Right lung (tissue), 10 donors: ENCODE measurements at places on chromosomes 11 and 22.

- DNase-seq, result no peak
These were observed 121.2 kb downstream of the SPATA19 start for GRCh38 chr11:133724116-133724515.

GRCh38 chr11:126426820-126427749 is 71.6 kb downstream of the ST3GAL4 start:
- no peak for DNase-seq

- DNase-seq, result no peak
These were observed 29.0 kb upstream of the VWA5A start for GRCh38 chr11:124085997-124086846.

GRCh38 chr22:27588268-27588667 is 213.3 kb downstream of the MN1 start:
- no peak for DNase-seq

DNA sequence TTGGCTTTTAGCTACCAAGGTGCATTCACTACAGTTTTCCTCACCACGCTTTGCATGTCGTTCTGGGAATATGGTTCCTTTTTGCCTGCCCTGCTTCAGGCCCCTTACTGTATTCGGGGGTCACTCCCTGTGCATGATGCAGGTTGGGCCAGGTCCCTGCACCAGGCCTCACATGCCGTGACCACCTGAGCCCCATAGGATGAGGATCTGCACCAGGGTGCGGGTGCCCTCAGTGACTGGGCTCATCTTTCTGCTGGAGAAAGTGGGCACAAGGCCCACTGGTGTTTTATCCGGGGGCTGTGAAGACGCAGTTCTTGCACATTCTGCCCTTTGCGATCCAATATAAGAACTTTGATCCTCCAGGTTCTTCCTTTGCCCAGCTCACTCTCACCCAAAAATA is 45.7 kb upstream of the CABP7 start:
- DNase-seq, result no peak

GRCh38 chr22:40000171-40000570 is 5.4 kb downstream of the FAM83F start:
- no peak for DNase-seq

DNA sequence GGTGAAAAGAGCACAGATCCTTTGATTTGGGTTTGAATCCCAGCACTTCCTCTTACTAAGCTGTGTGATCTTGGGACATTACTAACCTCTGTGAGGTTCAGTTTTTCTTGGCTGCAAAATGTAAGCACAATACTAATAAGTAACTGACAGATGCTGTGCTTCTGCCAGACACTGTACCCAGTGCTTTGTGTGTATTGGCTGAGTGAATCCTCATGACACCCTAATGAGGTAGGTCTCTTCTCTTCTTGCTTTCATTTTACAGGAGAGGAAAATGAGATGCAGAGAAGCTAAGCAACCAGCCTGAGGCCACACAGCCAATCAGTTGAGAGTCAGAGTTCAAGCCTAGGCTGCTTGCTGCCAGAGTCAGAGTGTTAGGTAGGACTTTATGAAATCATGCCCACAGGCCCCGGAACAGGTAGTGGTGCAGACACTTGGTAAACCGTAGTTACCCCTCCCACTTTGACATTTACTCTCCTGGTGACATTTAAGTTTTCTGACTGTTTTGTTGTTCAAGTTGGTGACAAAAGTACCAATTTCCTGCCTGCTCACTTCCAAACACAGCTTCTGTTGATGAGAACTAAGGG is 21.2 kb downstream of the PTPRJ start:
- no peak for DNase-seq

GRCh38 chr11:130097285-130097684 is 27.6 kb downstream of the APLP2 start:
- no peak for DNase-seq

DNA sequence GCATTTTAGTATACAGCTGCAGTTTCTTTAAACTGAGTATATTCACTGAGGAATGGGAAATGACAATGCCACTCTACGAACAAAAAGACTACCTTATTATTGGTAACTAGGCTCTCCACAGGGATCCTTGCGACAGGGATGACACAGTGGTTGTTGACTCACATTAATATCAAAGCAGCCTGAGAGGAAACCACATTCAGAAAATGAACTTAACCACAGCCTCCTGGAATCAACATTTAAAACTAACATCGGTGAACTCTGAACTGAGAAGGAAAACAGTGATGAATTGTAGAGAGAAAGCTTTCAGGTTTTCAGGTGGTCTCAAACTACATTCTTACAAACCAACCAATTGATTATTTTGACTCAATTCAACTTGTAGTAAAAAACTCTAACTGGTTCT is 90.3 kb upstream of the MTMR2 start:
- no peak for DNase-seq

DNA sequence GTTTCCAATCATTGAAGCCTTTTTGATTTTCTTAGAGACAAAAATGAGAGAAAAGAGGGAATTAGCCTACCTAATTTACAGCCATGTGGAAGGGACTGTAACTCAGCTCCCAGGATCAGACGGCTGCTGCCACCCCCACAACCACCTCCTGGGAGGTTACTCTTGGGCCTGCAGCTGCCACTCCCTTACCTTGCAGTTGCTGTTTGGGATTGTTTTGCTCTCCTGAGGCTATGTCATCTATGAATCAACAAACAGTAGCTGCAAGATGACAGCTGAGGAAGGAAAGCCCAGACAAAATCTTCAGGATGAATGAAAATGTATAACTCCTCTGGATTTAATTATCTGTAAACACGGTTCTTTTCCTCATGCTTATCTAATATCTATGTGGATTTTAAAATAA is 28.0 kb upstream of the ZC3H12C start:
- no peak for DNase-seq

- peak; percentile 41 for DNase-seq
These were observed 50.4 kb downstream of the FAM83F start for GRCh38 chr22:40044870-40045834.

DNA sequence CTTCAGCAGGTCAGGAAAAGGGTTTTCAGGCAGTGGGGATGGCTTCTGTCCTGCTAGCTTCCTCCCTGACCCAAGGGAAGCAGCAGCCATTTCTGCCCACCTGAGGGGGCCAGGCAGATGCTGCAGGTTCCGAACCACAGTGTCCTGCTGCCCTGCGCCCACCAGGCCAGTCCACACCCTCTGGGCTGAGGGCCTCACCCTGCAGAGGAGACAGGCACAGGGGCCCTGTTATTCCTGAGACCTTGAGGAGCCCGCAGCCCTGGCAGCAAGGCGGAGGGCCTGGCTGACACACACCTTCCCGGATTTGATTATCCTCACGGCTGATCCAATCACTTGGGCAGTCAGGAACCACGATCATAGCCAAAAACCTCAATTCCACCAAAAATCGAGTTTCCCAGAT is 725.8 kb downstream of the BRD1 start:
- DNase-seq, result no peak

- DNase-seq, result no peak
These were observed 233.9 kb downstream of the FAT3 start for GRCh38 chr11:92458486-92458885.

GRCh38 chr11:70063121-70063520 is 15.0 kb upstream of the ANO1 start:
- DNase-seq, result no peak

GRCh38 chr11:99117603-99118002 is 96.9 kb downstream of the CNTN5 start:
- DNase-seq, result no peak

DNA sequence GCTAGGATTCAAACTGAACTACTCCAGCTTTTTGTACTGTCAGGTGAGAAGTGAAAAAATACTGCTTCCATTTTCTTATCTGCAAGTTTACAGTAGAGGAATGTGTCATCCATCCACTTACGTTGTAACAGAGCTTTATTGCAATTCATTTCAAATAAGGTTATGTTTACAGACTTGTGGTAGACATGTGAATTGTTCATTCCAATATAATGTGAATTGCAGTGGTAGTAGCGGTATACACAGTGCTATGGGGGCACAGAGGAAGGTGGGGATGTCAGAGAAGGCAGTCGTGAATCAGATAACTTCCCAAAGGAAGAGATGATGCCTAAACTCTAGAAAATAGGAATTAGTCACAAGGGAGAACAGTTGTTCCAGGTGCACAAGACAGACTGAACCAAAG is 42.5 kb downstream of the CEP57 start:
- no peak for DNase-seq

DNA sequence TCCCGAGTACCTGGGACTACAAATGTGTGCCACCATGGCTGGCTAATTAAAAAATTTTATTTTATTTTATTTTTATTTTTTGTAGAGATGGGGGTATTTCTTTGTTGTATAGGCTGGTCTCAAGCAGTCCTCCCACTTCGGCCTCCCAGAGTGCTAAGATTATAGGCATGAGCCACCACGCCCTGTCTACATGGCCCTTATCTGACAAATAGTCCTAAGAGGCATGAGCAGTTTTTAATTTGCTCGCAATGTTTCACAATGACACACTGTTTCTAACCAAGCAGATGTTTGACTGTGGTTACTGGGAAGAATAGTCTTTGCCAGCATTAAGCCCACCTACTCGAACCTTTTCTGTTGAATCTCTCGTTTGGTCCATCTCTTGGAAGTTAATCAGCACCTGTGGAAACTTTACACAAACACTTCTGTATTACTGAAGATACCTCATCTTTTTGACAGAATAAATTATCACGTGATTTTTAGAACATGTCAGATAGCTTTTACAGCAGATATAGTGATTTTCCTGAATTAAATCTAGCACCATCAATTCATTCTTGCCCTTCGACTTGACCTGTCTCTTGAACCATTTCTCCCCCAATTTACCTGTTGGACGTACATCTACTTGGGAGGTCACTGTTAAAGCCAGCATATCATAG is 71.4 kb downstream of the MTMR3 start:
- DNase-seq, result no peak

DNA sequence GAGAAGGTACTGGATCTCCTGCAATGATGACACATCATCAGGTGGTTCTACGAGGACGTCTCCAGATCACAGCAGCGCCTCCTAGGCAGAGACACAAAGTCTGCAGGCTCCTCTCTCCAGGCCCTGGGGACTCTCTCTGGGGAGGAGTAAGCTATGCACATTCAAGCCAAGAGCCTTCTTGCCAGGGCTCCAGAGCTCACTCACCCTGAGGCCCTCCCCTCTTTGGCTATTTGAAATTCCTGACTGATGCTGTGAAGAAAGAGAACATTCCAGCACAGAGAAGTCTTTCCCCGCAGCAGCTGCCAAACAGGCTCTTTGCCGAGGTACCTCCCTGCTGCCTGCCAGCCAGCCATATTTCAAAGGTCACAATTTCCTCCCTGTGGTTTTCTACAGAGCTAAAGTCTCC is 204.9 kb downstream of the CSNK2A3 start:
- DNase-seq, result peak; percentile 35

DNA sequence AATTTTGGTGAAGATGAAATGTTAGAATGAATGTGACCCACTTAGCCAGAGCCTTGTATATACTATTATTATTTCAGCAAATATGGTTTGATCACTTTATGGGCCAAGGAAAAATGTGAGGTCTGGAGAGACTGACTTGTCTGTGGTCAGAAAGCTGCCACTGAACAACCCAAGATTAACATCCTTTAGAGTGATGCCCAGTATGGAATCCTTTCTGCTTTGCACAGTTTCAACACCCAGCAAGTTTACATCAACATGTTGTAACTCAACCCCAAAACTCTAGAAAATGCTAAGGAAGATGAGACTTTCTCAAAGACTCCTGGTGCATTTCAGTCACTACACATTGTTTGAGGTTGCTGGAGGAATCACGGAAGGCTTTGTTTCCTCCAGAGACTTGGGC is 107.7 kb downstream of the SNX19 start:
- DNase-seq, result no peak

DNA sequence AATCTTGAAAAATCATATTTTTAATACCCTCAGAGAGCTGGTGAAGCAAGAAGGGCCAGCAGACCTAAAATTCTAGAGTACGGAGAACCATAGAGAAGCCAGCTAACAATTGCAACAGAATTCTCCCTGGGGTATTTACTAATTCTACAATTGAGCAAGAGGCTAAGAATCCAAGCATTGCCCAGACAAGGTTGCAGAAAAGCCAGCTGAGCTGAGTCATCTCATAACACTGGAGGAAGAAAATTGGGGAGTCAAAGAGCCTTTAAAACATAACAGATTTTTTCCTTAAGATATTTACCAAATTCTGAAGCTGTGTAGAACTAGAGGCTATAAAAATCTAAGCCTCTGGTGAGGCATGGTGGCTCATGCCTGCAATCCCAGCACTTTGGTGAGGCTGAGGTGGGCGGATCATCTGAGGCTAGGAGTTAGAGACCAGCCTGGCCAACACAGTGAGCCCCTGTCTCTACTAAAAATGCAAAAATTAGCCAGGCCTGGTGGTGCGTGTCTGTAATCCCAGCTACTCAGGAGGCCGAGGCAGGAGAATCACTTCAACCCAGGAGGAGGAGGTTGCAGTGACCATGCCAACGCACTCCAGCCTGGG is 13.6 kb upstream of the TMEM216 start:
- DNase-seq, result no peak

GRCh38 chr11:7696424-7696823 is 9.9 kb downstream of the OVCH2 start:
- no peak for DNase-seq

DNA sequence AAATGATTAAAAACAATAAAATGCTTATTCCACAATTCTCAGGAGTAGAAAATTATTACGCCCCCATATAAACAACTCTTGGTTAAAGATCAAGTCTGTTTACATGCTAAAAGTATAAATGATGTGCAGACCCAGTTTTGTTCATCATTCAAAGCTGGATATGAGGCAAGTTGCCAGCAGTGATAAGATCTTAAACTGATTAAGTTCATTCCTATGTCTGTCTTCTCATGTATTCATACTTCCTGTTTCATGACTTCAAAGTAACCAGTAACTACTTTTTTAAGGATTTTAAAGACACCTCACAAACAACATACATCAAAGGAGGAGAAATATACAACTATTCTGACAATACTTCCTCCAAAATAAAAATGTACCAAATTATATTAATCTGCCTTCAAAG is 55.0 kb upstream of the ARHGAP32 start:
- DNase-seq, result no peak

- DNase-seq, result no peak
These were observed 33.1 kb downstream of the GNAZ start for GRCh38 chr22:23103199-23103954.

DNA sequence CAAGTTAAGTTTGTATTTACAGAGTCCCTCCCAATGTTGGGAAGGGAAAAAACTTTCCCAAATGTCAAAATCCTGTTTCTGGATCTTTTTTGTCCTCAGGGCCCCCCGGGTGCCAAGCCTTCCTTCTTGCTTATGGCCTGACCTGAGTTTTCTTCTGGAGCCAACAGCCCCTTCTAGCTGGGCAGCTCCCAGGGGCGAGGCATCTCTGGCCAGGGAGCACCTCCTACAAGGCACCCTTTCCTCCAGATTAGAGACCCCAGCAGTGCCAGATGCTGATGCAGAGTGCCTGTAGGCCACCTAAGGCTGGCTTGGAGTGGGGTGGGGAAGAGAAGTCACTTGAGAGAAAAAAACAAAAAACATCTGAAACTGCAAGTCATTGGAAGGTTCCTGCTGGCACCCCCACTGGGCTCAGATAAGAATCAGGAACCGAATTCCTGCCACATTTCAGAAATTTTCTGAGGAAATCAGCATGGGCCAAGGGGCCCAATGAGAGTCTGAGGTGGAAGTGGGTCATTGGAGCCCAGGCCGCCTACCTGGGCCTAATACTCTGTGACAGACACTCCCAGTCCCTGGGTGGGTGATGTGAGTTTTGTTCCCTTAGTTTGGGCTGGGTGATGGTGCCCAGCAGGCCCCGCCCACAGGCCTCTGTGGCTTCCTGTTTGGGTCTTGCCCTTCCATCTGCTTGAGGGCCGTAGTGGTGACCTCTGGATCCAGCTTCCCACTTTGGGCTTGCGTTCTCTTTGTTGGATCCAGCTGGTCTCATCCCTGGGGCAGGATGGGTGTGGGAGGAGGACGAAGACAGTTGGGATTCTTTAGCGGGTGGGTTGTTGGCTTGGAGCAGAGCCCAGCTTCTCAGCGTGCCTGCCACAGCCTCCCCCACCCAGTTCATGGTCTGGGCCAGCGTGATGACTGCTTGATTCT is 40.6 kb downstream of the PARVA start:
- DNase-seq, result no peak
